ENCODE measurements at places on chromosomes 7 and 10.

GRCh38 chr7:112887337-112887736 is 97.1 kb upstream of the TMEM168 start:
- no peak for DNase-seq

GRCh38 chr10:47360419-47361040 is 12.4 kb downstream of the RBP3 start:
- no peak for DNase-seq

DNA sequence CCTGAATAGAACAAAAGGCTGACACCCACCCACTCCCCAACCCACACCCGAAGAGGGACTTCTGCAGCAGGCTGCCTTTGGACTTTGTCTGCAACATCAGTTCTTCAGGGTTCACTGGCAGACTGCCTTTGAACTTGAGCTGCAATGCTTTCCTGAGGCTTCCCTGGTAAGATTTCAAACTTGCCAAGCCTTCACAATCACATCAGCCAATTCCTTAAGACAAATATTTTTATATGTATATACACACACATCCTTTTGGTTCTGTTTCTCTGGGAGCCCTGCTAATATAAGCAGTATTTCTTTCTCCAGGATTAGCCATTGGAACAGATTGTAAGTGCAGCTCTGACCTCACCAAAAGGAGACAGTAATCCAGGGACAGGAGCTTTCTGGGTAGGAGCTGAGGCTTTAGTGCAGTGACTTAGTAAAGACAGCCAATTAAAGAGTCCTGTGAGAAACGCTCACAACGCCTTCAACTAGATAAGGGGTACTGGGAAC is 55.6 kb upstream of the KMT2E start:
- no peak for DNase-seq

- DNase-seq: no peak
Observed at GRCh38 chr10:3527869-3528268, 257.1 kb downstream of the KLF6 start.

- DNase-seq: no peak
Observed at GRCh38 chr10:126179637-126180036, 208.6 kb downstream of the ADAM12 start.

- no peak for DNase-seq
Observed at GRCh38 chr7:130139193-130139960, 65.8 kb downstream of the TMEM209 start.

DNA sequence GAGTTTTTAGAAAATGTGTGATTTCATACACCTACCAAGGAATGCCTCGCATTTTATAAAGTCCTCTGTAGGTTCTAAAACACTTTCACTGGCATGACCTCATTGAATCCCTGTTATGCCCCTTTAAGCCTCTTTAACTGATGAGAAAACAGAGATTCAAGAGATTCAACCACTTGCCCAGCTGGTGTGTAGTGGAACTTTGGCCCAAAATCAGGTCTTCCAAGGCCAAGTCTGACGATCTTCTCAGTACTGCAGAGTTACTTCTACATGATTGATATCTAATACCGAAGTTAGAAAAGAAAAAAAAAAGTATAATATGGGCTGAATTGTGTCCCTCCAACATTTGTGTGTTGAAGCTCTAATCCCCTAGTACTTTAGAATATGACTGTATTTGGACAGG is 202.0 kb downstream of the WDR11 start:
- DNase-seq: peak; percentile 63

- peak; percentile 41 for DNase-seq
Observed at GRCh38 chr7:151876899-151877777, at the start of gene PRKAG2. Gene PRKAG2 (minus strand): TSS chr7:151877115. CDS start chr7:151876620, 495 bp downstream.

DNA sequence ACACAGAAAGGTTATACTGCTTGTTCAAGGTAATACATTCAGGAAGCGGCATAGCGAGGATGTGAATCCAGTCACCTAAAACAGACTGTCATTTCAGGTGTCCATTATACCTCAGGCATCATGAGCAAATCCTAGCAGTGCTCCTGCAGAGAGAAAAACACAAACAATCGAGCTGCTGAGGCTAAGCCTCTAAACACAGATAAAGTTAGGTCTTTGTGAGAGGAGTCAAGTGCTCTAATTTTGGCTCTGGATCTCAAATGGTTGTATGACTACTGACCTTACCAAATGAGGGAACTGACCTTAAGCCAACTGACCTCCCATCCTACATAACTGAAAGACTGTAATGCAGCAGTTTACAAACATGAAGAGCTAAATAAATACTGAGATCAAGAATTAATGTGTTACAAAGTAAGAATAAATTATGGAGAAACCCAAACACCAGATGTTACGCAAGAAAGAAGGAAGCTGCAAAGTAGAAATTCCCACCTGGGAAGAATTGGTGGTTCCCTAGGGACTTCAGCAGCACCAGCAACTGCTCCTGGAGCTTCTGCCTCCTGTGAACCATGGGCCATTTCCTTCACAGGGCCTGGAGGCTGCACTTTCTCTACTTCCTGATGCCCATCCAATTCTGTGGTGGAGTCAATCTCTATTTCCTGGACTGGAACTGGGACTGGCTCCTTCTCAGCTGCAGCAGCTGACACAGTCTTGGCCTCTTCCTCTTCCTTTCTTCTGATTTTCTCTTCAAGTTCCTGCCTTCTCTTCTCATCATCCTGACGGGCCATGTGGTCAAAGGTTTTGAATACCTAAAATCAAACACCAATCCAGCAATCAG is 5.8 kb downstream of the NUDCD3 start:
- DNase-seq: no peak

DNA sequence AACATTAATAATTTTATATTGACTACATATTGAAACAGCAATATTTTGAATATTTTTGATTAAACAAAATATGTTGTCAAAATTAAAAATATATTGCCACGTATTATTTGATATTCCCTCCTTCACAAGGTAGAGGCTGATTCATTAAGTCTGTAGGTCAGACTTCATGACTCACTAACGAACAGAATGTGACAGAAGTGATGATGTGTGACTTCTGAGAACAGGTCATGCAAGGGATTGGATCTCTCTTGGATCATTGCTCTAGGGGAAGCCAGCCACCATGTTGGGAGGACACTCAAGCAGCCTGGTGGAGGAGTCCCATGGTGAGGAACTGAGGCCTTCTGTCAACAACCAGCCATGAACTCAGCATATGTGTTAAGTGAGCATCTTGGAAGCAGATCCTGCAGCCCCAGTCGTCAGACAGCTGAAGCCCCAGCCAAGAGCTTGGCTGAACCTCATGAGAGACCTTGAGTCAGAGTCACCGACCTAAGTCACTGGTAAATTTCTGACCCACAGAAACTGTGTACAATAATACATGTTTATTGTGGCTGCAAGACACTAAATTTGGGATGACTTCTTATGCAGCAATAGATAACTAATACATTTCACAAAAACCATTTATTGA is 66.6 kb downstream of the HTR5A start:
- no peak for DNase-seq

- DNase-seq: no peak
Observed at GRCh38 chr10:126903656-126904360, 1.4 kb upstream of the DOCK1 start.

GRCh38 chr7:75915416-75916156 is 631 bp downstream of the POR start:
- DNase-seq: no peak

DNA sequence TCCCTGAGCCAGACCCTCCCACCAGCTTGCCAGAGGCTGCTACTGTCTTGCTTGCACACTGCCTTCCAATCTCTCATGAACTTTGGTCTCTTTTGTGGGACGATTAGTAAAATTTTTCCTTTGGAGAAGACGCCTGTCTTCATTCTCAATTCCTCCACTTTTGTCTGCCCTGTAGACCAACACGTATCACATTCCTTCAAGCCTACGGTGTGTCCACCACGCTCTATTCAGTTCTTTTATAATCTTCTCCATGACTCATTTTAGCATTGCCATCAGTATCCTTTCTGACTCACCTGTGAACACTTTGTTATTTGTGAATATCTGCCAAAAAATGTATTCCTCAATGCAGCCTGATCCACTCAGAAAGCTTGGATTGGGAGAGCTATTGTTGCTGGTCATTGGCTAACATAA is 1.4 kb downstream of the GIMAP5 start:
- no peak for DNase-seq

DNA sequence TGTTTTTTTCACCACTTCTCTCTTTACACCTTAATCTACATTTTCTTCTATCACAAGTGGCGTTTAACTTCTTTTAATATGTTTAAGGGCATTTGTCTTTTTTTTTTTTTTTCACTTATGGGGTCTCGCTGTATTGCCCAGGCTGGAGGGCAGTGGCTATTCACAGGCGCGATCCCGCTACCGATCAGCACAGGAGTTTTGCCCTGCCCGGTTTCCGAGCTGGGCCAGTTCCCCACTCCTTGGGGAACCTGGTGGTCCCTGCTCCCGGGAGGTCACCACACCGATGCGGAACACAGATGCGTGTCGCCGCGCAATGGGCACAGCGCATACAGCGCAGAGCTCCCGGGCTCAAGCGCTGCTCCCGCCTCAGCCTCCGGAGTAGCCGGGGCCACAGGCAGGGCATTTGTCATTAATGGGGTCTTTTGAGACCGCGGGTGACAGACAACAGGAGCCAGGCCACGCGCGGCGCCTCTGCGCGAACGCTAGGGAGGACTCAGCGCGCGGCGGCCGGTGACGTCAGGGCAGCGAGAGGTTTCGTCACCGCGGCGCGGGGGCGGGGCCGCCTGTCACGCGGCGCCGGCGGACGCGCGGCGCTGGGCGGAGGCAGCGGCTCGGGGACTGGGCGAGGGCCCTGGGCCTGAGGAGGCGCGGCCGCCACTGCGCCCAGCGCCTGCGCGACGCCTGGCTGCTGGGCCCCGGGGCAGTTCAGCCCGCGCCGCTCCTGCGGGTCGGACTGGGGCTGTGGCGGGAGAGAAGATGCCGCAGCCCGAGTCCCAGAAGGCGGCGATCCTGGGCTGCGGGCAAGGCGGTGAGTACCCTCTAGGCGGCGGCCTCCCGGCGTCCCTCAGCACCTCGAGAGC is at the start of gene GALNT11:
Gene GALNT11 (plus strand): TSS at position 598 of the 860 bp plus-strand sequence. CDS start 68,554 bp downstream, outside the sequence.
- DNase-seq: peak; percentile 60

- DNase-seq: no peak
Observed at GRCh38 chr7:74479066-74479781, 25.5 kb downstream of the GTF2IRD1 start.

DNA sequence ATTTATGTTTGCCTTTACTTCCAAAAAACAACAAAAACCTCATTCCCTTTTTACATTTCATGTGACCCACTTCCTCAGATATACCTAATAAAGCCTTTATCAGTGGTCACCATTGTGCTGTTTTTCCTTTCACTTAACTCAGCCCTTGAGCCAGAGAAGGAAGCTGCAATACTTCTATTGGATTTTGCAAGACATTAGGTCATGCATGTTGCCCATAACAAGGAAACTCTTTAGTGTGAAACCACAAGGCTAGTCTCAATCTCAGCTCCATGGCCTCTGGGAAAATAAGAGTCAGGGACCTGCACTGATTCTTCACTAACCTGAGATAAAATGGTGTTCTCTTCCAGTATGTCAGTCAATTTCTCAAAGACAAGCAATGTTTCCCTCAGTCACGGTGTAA is 27.8 kb downstream of the STEAP4 start:
- DNase-seq: no peak

DNA sequence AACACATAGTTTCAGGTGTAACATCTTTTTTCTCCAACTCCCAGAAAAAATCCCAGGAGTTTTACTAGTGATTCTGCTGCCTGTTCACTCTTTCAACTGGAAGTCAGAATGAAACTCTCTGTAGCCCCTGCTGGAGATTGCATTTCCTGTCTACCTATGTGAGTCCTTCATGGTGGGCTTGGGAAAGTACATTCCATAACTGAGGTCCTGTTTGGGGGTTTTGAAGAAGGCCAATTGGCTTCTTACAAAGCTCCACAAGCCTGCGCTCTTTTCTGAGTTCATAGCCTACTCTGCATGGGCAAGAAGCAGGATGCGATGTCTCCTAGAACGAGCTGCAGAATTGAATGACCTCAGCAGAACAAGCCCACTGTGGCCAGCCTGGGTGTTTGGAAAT is 86.7 kb downstream of the LYZL2 start:
- no peak for DNase-seq

DNA sequence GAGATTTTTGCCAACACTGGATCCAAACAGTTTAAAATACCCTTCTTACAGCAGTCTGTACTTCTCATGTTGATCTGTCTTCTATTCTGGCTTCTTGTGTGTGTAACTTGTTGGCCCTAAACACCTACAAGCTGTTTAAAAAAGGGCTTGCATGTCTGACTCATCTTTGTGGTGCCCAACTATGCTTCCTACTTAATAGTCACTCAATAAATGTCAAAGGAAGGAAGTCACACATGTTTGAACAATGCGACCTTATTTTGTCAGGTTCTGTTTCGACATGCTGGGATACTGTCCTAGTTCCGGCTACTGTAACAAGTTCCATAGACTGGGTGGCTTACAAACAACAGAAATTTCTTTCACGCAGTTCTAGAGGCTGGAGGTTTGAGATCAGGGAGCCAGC is 9.4 kb upstream of the GRK5 start:
- DNase-seq: no peak

DNA sequence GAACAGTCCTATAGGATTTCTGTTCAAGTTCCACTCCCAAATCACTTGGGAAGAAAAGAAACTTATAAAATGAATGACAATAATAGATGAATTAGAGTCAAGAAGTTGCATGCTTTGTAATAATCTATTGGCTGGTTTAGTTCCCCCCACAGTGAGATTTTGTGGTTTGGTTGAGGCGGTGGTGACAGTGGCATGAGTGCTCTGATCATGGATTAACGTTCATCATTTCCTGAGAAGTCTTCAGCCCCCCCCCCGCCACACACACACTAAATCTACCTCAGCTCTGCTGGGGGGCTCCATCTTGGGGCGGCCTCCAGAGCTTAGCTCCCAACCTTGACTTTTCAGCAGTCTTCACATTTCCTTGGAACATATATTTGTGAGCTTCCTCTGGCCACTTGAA is 121.7 kb downstream of the ABCA13 start:
- no peak for DNase-seq

DNA sequence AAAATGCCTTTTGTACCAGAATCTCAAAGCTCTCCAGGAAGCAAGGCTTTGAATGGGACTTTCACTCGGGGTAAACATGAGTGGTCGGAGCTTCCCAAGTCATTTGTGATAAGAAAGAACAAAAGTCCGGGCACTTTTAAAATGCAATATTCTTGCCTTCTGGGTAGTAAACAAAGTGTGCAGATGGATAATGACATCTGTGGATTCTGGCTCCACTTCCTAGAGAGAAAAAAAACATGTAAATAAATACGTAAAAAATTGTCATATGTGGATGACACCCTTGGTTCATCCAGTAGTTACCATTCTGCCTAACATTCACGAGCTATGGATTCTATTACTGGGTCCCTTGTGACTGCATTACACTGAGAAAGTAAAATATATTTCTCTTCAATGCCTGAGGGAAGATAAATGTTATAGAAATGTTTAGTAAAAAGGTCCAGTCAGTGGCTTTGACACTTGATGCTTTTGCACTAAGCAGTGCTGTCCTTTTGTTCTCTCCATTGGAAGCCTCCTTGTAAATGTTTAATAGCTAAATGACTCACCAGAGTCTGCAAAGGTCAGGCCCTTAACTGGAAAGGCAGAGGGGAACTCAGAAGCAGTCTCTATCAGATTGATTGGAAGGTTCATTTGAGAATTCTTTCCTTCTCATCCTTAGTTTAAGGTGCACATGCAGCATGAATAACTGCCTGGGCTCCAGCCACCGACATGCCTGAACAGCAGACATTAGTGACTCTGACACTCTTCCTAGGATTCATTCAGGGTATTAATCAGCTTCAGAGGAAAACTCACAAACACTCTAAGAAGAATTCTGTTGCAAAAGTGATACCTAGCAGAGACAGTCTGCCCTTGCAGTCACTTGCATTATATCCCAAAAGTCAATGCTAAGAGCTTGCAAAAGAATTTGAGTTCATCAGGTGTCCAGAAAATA is 11.7 kb upstream of the EDRF1 start:
- no peak for DNase-seq

- no peak for DNase-seq
Observed at GRCh38 chr10:13699216-13699615, 112.5 kb downstream of the PRPF18 start.
